Thyroid gland (tissue), 4 donors: ENCODE measurements at places on chromosomes 2 and 18. TPM values are rescaled to one million over a fixed set of nuclear protein-coding genes. Genes with fewer than 3 reads are reported as not detected.

Gene PAX8
- total RNA-seq, result 2,156 TPM

DNA sequence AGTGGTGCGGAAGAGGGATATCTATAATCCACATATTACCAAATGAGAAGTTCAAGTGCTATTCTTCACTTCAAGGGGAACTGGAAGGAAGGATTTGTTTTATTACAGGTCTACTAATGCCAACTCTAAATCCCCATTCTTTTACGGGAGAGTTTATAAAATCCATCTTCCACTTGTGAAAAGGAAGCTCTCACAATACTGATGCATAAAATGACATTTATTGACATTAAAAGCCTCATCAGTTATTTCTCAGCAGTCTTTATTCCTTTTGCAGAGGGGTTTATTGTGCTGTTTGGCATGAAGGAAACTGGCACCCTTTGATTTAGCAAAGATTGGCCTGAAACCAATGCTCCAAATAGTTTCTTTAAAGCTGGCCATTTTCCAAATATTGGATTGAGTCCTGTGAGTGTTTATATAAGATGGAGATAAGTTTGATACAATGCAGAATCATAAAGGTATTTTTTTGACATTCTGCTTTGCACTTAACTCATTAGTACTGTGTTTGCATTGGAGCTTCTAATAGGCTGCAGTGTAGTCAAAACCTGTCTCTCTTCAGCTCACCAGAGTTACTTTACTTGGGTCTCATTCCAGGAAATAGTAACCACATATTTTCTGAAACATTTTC, 26.6 kb downstream of the LRP1B start:
- no peak for DNase-seq
- H3K27ac ChIP-seq, result peak overlapping the region; percentile 66

DNA sequence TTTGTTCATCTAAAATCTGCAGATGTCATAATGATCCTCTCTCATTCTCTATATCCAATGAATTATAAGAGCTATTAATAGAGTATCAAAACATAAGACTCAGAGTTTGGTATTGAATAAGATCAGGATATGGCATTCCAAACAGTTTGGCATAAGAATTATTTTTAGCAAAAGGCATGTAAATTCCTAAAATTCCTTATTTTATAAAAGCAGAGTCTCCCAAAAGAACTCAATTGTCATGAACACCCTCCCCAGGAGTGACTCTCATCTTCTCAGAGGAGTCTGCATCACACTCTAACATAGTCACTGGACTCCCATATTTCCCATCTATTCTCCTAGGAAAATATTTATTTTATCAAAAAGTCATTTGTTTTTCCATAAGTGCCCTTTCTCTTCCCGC, 1710.2 kb upstream of the SLC39A10 start:
- no peaks in the 10 kb centered on the region for H3K36me3 ChIP-seq
- H3K27ac ChIP-seq, result no peak overlapping the region
- no peak for DNase-seq
- H3K27me3 ChIP-seq, result no peaks in the 10 kb centered on the region
- no peaks in the 10 kb centered on the region for H3K4me1 ChIP-seq

GRCh38 chr2:174603280-174603679, 5.7 kb upstream of the WIPF1 start:
- no peaks in the 10 kb centered on the region for H3K27me3 ChIP-seq
- DNase-seq, result peak; percentile 33
- H3K27ac ChIP-seq, result no peak overlapping the region
- H3K4me3 ChIP-seq, result no peak overlapping the region
- H3K36me3 ChIP-seq, result no peaks in the 10 kb centered on the region

DNA sequence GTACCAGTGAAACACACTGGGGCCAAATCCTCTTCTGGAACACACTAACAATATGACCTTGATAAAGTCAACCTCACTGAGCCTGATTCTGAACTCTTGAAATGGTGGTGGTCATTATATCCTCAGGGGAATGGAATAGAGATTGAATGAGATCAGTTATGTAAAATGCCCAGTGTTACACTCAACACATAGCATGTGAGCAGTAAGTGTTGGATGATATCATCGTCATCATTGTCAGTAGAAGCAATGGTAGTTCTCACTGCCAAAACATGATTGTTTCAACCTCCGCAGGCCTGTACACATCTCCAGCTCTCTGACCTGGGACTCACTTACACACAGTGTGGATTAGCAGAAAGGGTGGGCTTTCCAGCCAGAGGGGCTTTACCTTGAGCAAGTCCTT, 5.5 kb upstream of the ST8SIA3 start:
- H3K36me3 ChIP-seq, result no peaks in the 10 kb centered on the region
- no peak overlapping the region for H3K4me3 ChIP-seq
- H3K27me3 ChIP-seq, result peaks cover 4% of the 10 kb centered on the region
- H3K27ac ChIP-seq, result no peak overlapping the region
- DNase-seq, result no peak

GRCh38 chr18:57767259-57768050, 35.7 kb downstream of the ATP8B1 start:
- no peak for DNase-seq
- no peaks in the 10 kb centered on the region for H3K27me3 ChIP-seq
- H3K36me3 ChIP-seq, result no peaks in the 10 kb centered on the region
- H3K27ac ChIP-seq, result no peak overlapping the region
- H3K4me1 ChIP-seq, result peaks cover 42% of the 10 kb centered on the region

DNA sequence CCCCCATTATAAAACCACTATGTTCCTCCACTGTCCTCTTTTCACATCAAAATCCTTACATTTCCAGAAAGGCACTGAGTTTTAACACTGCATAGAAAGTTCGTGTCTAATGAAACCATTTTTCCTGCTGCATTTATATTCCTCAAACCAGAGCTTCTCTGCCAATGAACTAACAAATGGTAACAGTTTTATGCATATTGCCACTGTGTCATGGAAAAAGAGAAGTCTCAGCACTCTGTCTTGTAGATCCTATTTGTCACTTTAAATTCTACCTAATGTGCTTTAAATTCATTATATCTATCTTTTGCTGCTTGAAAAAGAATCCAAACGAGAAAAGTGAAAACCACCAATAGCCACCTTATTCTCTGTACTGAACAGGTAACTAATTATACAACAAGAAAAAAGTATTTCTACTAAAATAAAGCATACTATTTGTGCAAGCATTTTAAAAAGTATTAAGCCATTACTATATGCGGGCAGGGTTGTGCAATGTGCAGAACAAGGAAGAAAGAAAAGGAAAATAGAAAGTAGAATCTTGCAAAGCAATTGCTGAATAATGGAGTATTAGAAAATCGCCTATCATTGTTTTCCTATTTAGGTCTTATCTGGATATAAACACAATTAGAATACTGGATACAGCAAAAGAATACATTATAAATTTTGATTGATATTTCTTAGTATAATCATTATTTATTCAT, 328.9 kb downstream of the ZEB2 start:
- DNase-seq, result no peak
- no peaks in the 10 kb centered on the region for H3K4me1 ChIP-seq
- no peak overlapping the region for H3K27ac ChIP-seq

DNA sequence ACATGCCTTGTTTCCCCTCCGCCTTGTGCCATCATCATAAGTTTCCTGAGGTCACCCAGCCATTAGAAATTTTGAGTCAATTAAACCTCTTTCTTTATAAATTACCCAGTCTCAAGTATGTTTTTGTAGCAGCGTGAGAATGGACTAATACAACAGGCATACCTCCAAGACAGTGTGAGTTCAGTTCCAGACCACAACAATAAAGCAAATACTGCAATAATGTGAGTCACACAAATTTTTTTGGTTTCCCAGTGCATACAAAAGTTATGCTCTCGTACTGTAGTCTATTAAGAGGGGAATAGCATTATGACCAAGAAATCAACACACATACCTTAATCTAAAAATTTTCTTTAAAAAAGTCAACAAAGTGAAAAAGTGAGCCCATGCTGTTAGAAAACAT, 217.2 kb downstream of the NR4A2 start:
- no peak overlapping the region for H3K4me3 ChIP-seq
- no peak for DNase-seq
- H3K36me3 ChIP-seq, result no peaks in the 10 kb centered on the region

DNA sequence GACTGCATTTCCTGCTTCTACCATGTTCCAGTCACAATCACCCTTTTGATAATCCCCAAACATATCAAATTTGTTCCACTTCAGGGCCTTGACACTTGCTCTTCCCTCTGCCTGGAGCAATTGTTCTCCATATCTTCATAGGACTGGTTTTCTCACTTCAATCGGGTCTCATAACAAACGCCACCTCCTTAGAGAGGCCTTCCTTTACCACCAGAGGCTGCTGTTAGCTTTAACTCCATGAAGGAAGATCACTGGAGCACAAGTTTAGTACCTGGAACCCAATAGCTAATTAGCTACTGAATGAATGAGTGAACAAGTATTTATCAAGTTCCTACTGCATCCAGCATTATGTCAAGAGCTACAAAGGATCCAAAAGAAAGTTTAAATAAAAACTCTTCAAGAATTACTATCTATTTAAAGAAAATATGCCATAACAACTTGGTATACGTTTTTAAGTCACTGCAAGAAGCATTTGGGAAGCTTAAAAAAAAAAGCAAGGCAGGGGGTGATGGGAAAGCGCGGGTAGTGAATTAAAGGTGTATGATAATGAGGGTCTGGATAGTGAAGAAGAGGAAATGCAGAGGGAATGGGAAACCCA, 58.8 kb downstream of the BAZ2B start:
- H3K36me3 ChIP-seq, result no peaks in the 10 kb centered on the region
- no peak overlapping the region for H3K27ac ChIP-seq
- no peak overlapping the region for H3K4me3 ChIP-seq
- no peaks in the 10 kb centered on the region for H3K27me3 ChIP-seq

- DNase-seq, result no peak
- H3K36me3 ChIP-seq, result no peaks in the 10 kb centered on the region
- no peak overlapping the region for H3K4me3 ChIP-seq
- no peak overlapping the region for H3K27ac ChIP-seq
- no peaks in the 10 kb centered on the region for H3K4me1 ChIP-seq
These were observed 182.7 kb downstream of the MYO3B start for GRCh38 chr2:170360546-170361089.

- no peaks in the 10 kb centered on the region for H3K4me1 ChIP-seq
- no peak for DNase-seq
- H3K27ac ChIP-seq, result no peak overlapping the region
- H3K4me3 ChIP-seq, result no peak overlapping the region
These were observed 44.8 kb downstream of the SPAST start for GRCh38 chr2:32108111-32108510.

GRCh38 chr18:2392446-2392845, 178.9 kb downstream of the METTL4 start:
- H3K27me3 ChIP-seq, result no peaks in the 10 kb centered on the region
- DNase-seq, result no peak
- H3K4me1 ChIP-seq, result no peaks in the 10 kb centered on the region
- no peaks in the 10 kb centered on the region for H3K36me3 ChIP-seq
- H3K4me3 ChIP-seq, result no peak overlapping the region

DNA sequence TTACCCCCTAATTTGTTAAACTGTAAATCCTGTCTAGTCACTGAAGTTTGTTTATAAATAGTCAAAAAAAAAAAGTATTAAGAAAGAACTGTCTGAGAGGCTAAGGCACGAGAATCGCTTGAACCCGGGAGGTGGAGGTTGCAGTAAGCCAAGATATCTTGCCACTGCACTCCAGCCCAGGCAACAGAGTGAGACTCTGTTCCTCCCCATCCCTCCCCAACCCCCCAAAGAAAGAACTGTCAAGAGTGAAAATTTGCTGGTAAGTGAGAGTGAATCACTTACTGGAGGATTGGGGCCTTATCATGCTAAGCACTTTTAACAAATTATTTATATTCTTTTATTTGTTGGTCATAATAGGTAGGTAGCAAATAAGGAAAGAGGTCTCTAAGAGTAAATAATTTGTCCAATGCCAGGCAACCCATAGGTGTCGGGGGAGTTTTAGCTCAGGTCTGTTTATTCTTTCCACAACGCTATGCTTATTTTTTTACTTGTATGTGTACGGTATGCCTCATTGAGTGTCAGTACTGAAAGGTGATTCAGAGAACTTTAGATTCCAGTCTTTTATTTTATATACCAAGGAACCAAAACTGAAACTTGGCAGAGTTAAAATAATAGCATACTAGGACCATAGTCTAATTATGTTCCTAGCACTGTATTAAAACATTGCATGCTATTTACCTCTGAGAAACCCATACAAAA, 2.5 kb downstream of the TAF4B start:
- DNase-seq, result no peak
- no peaks in the 10 kb centered on the region for H3K27me3 ChIP-seq
- H3K4me3 ChIP-seq, result no peak overlapping the region
- no peak overlapping the region for H3K27ac ChIP-seq
- H3K36me3 ChIP-seq, result no peaks in the 10 kb centered on the region
- H3K4me1 ChIP-seq, result peaks cover 7% of the 10 kb centered on the region
